Fibroblast of pulmonary artery (primary cell): ENCODE measurements at places on chromosomes 6 and 20.
A peak's percentile ranks its signal among the peaks of the same experiment; 100 is the strongest.

- DNase-seq: no peak
Observed at GRCh38 chr20:64238115-64238825, 17.3 kb upstream of the PCMTD2 start.

DNA sequence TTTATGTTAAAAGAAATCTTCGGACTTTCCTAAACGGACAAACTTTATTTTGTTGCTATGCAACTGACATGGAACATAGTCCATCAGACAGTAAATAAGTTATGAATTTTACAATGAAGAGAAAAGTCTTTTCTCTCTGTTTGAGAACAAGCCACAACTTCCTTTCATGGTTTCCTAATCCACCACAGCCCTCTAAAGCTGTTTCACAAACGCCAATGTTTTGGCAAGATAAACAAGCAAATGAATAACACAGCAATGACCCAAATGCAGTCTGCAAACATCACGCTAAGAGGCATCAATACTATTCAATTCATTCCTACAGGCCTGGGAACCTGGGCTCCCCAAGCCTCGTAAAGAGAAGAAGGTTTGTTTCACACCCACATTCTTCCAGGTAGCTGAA, 60.4 kb downstream of the HAO1 start:
- peak; percentile 39 for DNase-seq

DNA sequence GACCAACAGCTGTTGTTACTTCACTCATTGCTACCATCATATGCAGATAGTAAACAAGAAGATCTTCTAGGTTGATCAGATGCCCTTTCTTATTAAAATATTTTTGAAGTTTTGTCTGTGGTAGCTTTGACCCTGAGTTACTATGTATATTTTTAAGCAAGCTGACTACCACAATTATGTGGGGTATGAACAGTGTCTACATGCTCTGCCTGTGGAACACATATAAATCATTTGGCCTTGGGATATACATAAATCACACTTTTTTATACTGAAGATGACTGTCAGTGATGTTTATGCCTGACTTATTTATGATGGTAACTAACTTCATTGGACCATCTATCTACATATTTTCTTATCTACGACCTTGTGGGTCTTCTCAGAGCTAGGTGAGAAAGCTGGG, 44.2 kb downstream of the LIN28B start:
- DNase-seq: no peak

DNA sequence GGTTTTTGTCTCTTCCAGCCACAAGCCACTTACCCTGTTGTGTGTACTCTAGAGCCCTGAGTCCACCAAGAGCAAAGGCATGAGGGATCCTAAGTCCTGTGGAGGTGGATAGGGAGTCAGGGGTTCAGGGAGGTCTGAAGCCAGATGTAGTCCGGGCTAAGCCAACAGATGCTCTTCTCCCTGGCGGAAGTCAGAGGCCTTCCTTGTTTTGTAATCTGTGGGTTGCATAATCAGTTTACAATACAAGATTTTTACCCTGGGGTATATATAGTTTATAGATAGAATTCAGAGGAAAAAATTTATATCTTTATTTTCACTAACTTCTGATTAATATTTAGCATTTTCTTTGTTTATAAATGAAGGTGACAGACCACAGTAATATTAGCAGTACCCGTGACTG, 9.2 kb downstream of the LAMP5 start:
- DNase-seq: no peak

DNA sequence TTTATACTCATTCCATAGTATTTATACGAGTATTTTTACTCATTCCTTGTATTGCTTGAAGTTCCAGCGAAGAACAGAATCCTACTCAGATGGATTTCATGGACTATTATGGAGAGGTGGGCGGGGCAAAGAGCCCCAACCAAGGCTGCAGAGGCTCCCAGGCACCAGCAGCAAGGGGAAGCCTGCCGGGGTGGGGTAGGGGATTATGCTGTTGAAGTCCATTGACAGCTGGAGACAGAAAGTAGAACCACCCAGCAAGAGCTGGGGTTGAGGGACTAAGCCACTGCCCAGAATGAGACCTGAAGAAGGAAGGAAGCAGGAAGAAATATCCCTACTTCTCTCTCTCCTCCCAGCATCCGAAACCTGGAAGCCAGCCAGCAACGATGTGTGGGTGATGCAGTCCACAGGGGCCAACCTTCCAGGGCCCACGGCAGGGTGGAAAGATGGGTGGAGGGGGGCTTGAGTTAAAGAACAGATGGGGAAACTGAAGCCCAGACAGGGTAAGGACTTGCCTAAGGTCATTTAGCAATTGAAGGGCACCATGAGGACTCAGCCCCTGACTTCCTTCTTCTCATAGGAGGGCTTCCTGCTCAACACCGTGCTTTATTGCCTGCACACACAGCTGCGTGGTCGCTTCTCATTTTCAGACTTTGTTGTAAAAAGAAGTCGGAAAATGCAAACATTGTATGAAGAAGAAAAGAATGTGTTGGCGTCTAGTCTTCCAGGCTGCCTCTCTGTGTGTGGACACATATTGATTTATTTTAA, 18.3 kb upstream of the GTSF1L start:
- no peak for DNase-seq

DNA sequence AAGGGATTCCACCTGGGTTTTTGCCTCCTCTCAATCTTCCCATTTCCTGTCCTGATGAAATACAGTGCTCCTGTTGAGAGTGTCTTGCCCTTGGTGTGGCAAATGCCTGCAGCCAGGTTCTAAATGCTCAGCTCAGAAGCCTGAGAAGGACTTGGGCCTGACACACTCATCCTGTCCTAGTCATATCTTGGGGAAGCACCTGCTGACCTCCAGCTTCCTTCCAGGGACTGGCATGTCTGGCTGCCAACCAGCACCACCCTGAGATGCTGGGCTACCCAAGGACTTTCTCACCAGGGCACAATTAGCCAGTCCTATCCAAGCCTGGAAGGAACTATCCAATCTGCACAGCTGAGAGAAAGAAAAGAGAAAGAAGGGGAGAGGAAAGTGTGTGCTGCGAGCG, 43.4 kb downstream of the LRFN2 start:
- DNase-seq: no peak

DNA sequence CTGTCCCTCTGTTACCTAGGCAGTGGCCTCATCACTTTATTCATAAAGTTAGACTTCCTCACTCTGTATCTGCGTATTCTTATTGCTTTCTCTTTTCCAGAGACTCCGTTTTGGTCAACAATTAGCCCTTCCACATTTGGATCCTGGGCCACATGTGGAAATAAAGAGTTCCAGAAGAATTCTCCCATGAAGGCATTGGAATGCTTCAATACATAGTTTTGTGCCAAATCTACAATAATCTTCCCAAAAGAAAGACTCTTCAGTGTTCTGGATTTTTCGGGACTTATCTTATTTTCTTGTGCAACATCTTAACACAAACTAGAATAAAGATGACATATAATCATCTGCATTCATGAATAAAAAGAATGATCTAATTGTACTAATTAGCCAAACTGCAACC, 187.7 kb upstream of the BMP2 start:
- no peak for DNase-seq

DNA sequence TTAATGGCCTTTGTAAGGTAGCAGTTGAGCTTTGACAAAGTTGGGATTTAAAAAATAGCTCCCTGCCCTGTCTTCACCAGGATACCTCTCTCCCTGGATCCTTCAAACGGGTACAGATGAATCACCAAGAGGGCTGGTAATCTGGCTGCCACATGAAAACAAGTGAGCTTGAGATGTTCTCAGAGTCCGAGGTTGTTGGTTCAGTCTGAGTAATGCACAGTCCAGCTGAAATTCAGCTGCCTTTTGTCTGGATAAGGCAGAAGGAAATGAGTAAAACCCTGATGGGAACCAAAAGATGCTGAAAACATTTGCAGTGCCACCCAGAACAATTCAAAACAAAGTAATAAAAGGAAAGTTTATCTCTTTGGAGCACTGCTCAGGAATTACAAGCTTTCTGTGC, 86.8 kb downstream of the GJA1 start:
- peak; percentile 98 for DNase-seq

DNA sequence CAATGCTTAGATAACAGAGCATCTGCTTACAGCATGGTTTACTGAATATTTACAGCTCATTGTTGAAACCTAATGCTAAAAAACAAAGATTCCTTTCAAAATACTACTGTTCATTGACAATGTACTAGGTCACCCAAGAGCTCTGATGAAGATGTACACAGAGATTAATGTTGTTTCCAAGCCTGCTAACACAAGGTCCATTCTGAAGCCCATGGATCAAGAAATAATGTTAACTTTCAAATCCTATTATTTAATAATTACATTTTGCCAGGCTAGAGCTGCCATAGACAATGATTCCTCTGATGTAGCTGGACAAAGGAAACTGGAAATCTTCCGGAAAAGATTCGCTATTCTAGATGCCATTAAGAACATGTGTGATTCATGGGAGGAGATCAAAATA, 355.6 kb downstream of the TENT5A start:
- DNase-seq: no peak

- DNase-seq: peak; percentile 14
Observed at GRCh38 chr20:16378712-16379370, 194.4 kb downstream of the KIF16B start.

GRCh38 chr6:34243901-34244884, 4.6 kb downstream of the SMIM29 start:
- DNase-seq: peak; percentile 88

- no peak for DNase-seq
Observed at GRCh38 chr6:166630462-166630861, 3.4 kb upstream of the RPS6KA2 start.

DNA sequence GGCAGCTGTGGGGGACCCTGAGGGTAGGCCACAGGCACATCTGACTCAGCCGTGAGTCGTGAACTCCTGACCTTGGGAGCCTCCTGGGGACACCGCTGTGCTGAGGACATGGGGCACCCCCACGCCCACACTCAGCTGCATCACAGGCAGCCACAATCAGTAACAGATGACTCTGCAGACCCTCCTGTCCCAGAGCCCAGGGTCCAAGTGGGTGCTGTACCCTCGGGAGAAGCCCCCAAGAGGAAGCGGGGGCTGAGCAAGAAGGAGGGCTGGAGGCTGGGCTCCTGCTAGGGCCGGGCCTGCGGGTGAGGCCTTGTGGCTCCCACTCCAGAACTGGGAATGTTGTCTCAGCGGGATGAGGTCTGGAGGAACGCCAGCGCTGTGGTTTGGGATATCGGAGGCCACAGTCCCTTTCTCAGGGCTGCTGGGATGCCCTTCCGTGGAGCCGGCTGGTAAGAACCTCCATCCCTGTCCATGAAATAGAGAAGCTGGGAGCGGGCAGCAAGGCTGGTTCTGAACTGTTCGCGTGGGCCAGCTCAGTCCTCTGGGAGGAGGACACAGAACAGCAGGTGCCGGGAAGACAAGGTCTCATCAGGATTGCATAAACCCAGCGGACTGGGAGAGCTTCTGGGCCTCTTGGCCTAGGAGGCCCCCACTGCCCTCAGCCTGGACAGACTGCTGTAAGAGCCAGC, 3.1 kb upstream of the LAMA5 start:
- DNase-seq: peak; percentile 75

DNA sequence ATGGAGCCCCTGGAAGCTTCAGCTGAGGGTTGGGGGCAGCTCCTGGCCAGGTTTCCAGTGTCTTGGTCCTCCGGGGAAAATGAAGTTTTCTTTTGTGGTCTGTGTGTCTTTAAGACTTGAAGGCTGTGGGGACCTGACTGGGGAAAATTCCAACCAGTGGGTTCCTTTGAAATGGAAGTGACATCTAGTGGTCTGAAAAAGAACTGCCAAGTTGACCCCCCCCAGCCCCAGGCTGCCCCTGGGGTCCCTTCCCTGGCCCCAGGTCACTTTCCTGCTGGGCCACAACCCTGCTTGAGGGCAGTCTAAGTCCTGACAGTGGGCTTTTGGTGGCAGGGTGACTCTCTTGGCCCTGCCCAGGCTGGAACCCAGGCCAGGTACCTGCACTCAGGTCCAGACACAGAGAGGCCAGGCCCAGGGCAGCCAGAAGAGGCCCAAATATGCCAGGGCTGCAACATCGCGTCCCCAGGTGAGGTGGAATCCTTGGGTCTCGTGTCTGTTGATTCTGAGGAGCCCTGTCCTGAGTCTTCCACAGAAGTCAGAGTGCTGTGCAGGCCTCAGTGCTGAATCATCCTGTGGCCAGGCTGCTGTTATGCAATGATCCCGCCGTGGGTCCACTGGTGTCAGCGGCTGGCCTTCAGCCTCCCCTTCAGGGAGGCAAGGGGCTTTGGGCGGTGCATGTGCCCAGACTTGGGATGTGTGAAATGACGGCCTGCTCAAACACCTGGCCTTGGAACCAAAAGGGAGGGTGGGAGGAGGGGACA, 68.4 kb downstream of the VEGFA start:
- peak; percentile 76 for DNase-seq

DNA sequence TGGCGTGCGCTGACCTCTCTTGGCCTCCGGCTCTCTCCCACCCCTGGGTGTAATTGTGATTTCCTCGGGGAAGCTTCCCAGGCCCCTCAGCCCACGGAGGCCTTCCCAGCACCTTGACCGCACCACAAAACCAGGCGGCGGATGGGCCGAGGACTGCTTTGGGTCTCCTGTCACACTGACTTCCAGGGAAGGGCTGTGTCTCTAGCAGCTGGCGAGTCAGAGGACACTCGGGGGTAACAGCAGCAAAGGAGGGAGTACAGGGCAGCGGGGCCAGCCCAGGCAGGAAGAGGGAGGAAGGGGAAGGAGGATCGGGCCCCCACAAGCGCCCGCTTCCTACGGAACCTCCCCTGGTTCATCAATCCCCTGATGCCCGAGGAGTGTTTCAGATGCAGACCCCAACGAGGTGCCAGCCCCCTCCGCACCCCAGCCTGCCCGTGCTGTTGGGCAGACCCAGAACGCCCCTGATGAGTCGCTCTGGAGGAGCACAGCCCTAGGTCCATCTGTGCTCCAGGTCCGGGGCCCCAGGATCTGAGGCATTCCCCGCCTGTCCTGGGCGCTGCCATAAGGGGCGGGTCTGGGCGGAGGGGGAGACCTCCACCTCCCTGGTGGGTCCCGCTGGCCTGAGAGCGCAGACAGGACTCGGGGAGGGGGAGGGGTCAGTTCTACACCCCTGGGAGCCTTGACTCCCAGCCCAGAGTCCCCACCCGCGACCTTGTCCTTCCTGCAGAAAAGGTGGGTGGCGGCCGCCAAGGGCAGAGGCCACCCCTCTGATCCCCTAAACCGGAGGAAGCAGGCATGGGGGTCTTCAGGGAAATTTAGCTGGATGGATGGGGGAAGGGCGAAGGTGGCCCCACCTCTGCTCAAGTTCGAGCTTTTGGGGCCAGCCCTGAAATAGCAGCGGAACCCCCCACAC, 956 bp downstream of the CHRNA4 start:
- DNase-seq: no peak

DNA sequence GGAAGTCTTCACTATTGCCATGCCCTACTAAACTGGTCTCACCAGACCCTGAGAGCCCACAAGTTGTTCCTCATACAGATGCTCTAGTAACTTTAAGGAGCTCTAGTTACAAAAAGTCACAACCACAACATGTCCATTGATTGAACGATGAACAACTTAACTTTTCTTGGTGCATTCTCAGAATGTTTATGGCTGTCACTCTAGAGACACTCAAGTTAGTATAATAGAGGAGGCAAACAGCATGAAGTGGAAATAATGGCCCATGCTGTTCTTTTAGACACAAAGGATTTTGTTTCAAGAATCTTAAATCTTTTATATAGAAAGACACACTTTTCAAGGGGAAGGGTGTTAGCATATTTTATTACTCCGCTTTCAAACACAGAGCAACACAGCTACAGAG, 934.4 kb downstream of the HACE1 start:
- DNase-seq: no peak

- no peak for DNase-seq
Observed at GRCh38 chr6:37636116-37636515, 61.6 kb downstream of the MDGA1 start.
